Stimulated activated CD4-positive, alpha-beta T cell treated with anti-CD3 and anti-CD28 coated beads, Interleukin-4, amount 100 ng/mL, for 24 hours (primary cell): ENCODE measurements at places on chromosomes 3 and 15.

DNA sequence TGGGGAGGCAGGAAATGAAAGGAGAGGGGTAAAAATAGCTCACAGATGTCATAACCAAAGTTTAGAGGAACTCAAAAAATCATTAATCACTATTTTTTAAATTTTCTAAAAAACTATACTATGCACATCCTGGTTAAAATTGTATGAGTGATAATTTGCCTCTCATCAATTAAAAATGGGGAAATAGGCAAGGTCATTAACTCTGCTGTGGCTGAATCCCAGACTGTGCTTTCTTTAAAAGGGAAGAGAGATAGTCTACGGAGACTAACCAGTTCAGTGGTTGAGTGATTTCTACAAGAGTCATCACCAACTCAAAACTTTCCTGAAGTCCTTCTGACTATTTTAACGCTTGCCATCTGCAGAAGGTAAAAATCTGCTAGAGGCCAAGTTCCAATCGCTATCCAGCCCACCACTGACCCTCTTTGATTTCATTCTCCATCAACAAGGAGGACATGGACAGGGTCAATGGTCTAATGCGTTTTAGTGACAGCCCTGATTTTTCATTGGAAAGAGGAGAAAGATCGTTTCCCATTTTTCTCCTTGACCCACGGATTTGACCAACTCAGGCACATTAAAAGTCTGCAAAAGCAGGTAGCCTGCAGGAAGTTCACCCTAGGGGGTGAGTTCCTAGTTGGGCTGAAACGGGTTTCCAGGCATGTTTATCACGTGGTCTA, 850 bp downstream of the SUCLG2 start:
- DNase-seq: no peak

DNA sequence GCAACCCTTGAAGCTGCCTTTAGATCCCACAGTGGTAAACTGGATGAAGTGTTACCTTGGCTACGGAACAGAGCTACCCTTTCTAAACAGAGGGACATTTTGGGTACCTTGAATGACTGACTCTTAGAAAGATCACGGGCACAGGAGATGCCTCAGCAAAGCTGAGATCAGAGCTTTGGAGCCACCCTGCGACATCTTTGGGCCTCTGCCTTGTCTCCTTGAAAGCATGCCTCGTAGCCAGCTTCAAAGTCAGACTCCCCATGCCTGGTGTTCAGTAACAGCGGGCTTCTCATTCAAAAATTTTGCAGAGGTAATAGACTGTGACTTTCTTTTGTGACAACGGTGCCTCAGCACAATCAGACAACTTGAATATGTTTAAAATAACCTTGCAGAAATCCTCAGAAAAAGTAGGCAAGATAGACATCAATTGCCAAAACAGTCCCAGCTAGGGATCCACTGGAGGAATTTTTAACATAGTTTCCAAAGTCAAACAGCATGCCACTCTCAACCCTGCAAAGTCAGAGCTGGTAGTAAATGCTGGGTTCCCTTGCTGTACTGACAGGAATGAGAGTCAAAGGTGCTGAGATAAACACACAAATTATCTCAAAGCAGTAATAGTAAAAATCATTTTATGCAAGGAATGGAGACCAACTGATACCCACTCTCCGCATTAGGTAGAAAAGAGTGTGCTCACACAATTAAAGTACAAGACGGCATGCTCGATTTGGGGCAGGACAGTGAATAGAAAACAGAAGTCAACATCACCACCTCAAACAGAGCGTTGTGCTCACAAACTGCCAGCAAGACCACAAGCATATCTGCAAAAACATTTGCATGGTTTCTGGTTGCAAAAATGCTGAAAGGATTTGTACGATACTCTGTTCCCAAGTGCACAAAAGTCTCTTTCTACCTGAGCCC, 82.1 kb downstream of the MYO1E start:
- no peak for DNase-seq

- DNase-seq: no peak
Measured at GRCh38 chr15:45604326-45604725, 17.1 kb downstream of the BLOC1S6 start.

DNA sequence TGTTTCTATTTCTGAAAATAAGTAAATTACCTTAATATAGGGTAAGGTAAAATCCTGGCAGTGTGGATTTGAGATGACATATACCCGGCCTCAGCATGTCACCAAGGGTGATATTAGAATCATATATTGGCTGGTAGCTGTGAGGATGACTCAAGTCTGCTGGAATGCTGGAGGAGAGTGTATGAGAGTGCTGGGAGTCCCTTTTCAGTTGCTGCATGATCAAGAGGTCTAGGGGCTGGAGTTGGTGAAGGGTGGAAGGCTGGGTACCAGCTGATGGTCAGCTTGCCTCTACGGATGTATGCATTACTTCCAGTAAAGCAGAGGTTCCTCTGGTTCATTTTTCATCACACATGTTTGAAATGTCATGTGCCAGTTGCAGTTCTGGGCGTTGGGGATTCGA, 40.6 kb downstream of the SLC25A26 start:
- no peak for DNase-seq

- no peak for DNase-seq
Measured at GRCh38 chr3:7682822-7683229, 818.8 kb upstream of the LMCD1 start.

GRCh38 chr3:194849166-194849875, 163.6 kb downstream of the FAM43A start:
- no peak for DNase-seq

GRCh38 chr3:69560818-69561217, 174.9 kb upstream of the FRMD4B start:
- no peak for DNase-seq
